ENCODE measurements at places on chromosomes 11 and 22. TPM values are rescaled to one million over a fixed set of nuclear protein-coding genes. Genes with fewer than 3 reads are reported as not detected.

GRCh38 chr11:77069969-77070582 lies 3.3 kb downstream of the CAPN5 start:
- DNase-seq = no peak
- H3K27me3 ChIP-seq = no peaks in the 10 kb centered on the region
- H3K36me3 ChIP-seq = peaks cover 35% of the 10 kb centered on the region
- no peak overlapping the region for H3K27ac ChIP-seq
- H3K4me1 ChIP-seq = peaks cover 67% of the 10 kb centered on the region

GRCh38 chr11:128737704-128738103 lies 43.8 kb downstream of the FLI1 start:
- H3K27me3 ChIP-seq = no peaks in the 10 kb centered on the region
- no peak for DNase-seq
- no peak overlapping the region for H3K27ac ChIP-seq
- H3K4me3 ChIP-seq = no peak overlapping the region
- H3K36me3 ChIP-seq = no peaks in the 10 kb centered on the region
- H3K4me1 ChIP-seq = no peaks in the 10 kb centered on the region

- no peaks in the 10 kb centered on the region for H3K27me3 ChIP-seq
- H3K4me3 ChIP-seq = no peak overlapping the region
- peaks cover 5% of the 10 kb centered on the region for H3K36me3 ChIP-seq
- no peak for DNase-seq
- H3K27ac ChIP-seq = no peak overlapping the region
- H3K4me1 ChIP-seq = no peaks in the 10 kb centered on the region
These were observed 80.0 kb downstream of the C11orf91 start for GRCh38 chr11:33620423-33621171.

GRCh38 chr11:86668929-86669328 lies 3.5 kb downstream of the ME3 start:
- H3K4me3 ChIP-seq = no peak overlapping the region
- no peak overlapping the region for H3K27ac ChIP-seq
- peaks cover 33% of the 10 kb centered on the region for H3K4me1 ChIP-seq
- peaks cover 26% of the 10 kb centered on the region for H3K36me3 ChIP-seq
- no peaks in the 10 kb centered on the region for H3K27me3 ChIP-seq

DNA sequence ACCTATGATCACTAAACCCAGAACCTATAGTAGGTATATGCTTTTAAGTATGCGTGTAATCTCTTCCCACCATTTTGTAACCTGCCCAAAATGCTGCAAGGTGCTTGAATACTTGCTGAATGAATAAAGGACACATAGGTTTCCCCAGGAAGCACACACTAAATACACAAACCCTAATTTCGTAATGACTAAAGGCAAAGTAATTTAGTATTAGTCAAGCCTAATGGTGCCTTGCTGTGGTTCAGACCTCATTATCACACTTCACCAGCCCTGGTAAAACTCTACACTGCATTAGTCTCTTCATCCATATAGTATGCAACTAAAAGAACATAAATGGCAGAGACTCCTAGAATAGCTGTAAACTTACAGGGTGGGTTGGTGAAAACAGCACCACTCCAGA lies 289.0 kb upstream of the PITPNB start:
- H3K27ac ChIP-seq = no peak overlapping the region
- peaks cover 38% of the 10 kb centered on the region for H3K27me3 ChIP-seq
- no peaks in the 10 kb centered on the region for H3K36me3 ChIP-seq
- DNase-seq = no peak
- no peak overlapping the region for H3K4me3 ChIP-seq

The SERHL2 gene
- 0.45 TPM for total RNA-seq

The CCDC73 gene
- total RNA-seq = 0.07 TPM

The ILK gene
- 85.7 TPM for total RNA-seq

Measured in Calu3 (cell line).